ENCODE measurements at places on chromosomes 4 and X.

DNA sequence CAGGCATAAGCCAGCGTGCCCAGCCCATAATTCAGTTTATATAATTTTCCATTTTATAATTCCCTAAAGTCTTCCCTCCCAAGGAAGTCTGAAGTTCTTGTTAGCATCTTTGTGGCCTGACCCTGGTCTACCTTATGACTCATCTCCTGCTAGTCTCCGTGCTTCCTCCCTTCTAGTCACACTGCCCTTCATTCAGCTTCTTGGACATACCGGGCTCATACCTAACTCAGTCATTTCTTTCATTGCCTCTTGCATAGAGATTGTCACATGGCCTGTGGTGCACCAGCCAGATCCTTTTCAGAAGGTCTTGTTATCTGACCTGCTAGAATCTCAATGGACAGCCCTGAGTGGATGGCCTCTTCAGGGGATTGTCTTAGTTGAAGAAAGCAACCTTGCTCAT is 22.8 kb upstream of the MAML3 start:
- no peak for DNase-seq

DNA sequence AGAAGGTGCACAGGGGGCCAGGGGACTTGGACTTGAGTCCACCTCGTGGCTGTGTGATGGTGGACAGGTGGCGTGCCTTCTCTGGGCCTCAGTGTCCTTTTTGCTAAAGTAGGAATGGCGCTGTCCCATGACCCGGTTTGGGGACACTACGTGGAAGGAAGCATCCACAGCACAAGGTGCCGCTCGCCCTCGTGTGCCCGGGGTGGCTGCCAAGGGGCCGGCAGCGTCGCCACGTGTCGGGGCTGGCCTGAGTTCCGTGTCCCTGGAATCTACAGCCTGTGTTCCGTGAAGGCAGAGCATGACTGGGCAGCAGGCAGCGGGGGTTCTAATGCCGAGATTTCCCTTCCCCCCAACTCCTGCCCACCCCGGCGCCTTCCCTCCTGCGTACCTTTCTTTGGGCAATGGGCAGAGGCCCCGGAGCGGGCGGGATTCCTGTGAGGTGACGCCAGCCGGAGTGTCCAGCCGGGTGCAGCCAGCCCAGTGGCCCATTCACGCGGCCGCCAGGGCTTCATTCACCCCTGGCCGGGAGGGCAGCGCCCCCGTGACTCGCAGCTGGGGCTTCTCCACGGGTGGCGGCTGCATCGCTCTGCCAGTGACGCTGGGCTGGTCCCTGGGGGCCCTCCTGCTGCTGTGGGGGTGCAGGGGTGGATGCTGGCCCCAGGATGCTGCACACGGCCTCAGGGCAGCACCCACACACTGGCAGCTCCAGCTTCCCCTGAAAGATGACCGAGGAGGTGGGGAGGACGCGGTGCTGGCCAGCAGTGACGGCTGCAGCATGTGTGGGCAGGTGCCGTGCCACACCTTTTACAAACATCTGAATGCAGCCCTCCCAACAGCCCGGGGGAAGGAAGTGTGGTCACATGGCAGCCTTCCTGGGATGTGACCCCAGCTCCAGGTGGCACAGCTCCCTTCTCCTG is 21.2 kb downstream of the DOK7 start:
- DNase-seq, result no peak

GRCh38 chr4:8439168-8439567 is 1.4 kb downstream of the ACOX3 start:
- DNase-seq, result no peak

DNA sequence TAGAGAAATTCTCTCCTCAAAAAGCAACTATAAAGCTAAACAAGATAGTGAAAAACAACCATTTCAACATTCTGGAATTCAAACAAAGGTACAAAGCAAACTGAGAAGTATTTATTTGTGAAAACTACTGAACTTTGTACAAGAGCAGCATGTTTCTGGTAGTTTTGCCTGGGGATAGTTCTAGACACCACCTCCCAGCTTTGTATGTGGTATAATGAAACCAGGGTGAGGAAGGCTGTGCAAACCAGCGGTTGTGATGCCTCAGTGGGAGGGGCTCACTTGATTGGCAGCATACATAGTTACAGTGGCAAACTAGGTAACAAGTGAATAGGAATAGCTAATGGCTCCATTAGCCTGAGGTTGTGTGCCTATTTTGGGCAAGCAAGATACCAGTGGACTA is 18.6 kb upstream of the FRMD7 start:
- DNase-seq, result no peak

DNA sequence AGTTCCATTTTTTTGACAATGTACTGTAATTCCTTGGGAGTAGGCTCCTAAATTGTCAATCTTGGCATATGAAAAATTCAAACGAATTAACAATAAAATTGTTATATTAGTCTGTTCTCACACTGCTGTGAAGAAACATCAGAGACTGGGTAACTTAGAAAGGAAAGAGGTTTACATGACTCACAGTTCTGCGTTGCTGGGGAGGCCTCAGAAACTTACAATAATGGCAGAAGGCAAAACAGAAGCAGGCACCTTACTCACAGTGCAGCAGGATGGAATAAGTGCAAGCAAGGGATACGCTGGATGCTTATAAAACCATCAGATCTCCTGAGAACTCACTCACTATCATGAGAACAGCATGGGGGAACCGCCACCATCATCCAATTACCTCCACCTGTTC is 246.4 kb upstream of the TRAM1L1 start:
- DNase-seq, result no peak

GRCh38 chr4:154399259-154399974 is 92.2 kb downstream of the DCHS2 start:
- no peak for DNase-seq

GRCh38 chr4:115090483-115091075 is 22.8 kb downstream of the NDST4 start:
- no peak for DNase-seq

DNA sequence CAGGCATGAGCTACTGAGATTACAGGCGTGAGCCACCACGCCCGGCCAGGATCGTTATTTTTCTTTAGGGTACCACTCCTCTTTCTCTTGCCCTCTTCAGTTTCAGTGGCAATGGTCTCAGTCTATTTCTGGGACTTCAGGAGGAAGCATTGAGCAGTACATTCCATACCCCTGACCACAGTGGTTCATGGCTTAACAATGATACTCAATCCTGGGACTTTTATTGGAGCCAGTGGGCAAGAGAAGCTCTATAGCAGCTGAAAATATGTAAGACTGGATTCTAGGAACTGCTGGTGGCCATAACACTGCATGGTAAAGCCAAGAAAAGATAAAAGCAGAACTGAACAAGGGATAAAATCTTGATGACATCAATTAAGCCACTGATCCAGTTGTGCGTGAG is 5.8 kb upstream of the CCNA2 start:
- no peak for DNase-seq

DNA sequence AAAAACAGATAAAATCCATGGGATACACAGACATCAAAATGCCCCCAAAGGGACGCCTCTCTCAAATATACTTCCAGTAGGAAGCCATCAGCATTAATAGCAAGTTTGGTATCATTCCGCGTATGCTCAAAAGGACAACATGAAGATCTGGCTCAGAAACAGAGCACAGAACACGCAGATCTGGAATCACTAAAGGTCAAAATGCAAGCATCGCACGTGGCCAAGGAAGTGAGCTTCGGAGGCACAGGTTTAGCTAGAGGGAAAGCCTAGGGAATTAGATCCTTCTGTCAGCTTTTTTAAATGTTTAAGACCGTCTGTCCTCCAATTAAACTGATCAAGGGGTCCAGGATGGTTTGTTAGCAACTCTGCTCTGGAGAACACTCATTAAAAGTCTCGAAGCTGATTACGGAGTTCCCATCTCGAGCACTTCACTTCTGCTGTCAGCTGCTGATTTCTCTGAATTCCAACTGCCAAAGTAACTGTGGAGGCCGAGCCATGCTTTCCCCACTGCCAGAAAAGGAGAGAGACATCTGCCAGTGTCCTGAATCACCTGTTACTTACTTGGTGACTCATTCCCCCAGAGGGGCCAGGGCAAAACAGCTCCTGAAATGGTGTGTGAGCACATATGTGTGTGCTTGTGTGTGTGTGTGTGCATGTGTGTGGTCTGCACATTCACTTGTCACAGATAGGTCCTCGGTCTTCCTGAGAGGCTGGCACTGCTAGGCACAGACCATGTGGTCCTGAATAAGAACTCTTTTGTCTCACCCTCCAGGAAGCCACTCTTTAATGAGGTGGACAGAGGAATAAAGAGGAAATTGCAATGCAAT is 177.7 kb upstream of the PPARGC1A start:
- DNase-seq, result peak; percentile 6

- no peak for DNase-seq
These were observed 192.0 kb downstream of the SMIM20 start for GRCh38 chr4:26105815-26106699.

- no peak for DNase-seq
These were observed 2.2 kb upstream of the RTL8B start for GRCh38 chrX:135024526-135024925.

DNA sequence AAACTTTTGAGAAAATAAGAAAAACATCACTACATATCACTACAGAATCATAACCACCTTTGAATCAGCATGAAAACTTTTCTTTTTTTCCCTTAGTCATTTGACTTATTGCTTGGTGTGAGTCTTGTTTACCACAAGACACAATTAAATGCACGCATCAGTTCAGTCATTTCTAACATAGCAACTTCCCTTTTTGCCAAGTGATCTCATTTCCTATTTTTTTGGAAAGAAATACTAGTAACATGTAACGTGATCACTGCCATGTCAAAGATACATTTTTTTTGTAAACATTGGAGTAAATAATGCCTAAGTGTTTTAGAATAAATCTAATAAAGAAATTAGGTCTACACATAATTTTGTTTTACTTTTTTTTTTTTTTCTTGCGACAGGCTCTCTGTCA is 5.1 kb upstream of the CXCL8 start:
- no peak for DNase-seq

GRCh38 chrX:12440246-12440645 is 302.0 kb downstream of the FRMPD4 start:
- DNase-seq, result peak; percentile 16

DNA sequence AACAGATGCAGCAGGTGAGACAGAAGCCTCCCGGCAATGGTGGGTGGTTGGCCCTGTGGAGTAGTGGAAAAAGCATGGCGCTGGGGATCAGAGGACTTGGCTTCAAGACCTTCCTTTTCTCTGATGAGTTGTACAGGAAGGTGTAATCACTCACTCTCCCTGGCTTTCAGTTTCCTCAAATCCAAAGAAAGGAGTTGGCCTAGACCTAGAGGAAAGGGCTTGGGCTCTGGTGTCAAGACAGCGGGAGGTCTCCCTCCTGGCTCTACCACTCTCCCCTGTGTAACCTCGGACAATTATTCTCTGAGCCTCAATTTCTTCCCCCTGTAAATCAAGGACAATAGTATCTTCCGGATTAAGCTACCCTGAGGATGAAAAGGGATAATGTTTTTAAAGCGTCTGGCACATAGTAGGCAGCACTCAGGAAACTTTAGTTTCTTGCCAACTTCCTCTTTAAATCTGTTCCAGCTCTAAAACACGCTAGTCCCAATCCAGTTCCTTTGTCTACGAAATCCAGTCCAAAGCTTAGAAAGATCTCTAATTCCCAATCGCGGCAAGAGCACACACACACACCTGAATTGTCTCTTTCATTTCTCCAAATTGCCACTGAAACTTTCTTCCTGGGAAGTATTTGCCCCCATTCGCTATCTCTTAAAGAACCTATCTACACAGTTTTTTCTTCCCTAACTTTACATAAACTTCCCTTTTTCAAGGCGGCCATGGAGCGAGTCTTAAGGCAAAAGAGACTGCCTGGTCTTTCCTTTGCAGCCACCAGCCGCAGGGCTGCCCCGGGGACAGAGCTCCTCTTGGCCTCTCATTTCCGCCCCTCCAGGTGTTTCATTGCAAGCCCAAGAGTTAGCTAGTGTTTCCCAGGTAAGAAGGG is 29.9 kb upstream of the GPC4 start:
- DNase-seq, result no peak

DNA sequence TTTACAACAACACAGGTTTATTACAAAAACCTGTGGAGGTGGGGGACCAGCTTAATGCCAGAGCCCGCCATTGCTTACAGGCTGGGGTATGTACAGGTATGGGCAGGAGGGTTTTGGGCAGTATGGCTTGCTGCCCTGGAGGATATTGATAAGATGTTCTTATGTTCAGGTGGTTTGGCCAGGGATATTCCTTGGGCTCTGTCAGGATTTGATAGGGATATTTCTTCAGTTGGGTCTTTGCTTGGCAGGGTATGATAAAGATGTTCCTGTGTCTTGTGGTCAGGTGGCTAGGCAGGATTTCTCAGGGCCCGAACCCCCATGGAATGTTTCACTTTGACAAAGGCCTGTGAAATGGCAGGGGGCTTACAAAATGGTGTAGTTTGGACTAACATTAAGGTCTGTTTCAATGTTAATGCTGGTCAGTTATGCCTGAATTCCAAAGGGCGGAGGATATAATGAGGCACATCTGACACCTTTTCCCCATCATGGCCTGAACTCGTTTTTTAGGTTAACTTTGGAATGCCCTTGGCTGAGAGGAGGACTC is 3.1 kb downstream of the MGST2 start:
- no peak for DNase-seq

- DNase-seq, result no peak
These were observed 82.8 kb downstream of the LIMCH1 start for GRCh38 chr4:41620594-41621256.

DNA sequence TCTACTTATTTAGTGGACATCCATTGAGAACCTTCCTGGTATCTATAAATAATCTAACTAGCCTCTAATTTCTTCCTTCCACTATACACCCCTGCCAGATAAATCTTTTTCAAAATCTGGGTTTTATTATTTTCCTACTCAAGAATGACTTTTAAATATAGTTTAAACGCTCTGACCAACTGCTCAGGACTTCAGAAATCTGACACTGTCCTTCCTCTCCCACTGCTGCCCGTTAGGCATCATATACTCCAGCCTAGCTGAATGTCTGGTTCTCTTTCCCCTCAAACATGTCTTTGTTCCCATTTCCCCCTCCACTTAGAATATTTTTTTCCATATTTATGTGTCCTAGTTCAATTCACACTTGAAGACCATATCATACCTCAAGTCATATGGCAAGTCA is 35.2 kb upstream of the CBLL2 start:
- DNase-seq, result no peak

DNA sequence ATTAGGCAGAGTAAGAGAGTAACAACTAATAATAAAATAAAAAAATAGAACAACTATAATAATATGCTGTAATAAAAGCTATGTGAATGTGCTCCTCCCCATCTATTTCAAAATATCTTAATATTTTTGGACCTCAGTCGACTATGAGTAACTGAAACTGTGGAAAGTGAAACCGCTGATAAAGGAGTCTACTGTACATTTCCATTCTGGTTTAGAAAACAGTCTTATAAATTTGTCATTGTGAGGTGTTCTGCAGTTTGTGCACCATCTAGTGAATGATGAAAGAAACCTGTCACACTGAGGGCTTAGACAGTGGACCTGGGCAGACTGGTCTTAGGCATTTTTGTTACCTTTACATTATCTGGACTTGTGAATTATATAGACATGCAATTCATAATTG is 42.0 kb downstream of the TMEM150C start:
- no peak for DNase-seq

- peak; percentile 6 for DNase-seq
These were observed 370.6 kb downstream of the MAGEB5 start for GRCh38 chrX:26586570-26586969.

All from NT2/D1 (cell line).